ENCODE measurements at places on chromosomes 3 and 15.

GRCh38 chr15:25677719-25678499 lies 185.2 kb downstream of the ATP10A start:
- no peak for DNase-seq

DNA sequence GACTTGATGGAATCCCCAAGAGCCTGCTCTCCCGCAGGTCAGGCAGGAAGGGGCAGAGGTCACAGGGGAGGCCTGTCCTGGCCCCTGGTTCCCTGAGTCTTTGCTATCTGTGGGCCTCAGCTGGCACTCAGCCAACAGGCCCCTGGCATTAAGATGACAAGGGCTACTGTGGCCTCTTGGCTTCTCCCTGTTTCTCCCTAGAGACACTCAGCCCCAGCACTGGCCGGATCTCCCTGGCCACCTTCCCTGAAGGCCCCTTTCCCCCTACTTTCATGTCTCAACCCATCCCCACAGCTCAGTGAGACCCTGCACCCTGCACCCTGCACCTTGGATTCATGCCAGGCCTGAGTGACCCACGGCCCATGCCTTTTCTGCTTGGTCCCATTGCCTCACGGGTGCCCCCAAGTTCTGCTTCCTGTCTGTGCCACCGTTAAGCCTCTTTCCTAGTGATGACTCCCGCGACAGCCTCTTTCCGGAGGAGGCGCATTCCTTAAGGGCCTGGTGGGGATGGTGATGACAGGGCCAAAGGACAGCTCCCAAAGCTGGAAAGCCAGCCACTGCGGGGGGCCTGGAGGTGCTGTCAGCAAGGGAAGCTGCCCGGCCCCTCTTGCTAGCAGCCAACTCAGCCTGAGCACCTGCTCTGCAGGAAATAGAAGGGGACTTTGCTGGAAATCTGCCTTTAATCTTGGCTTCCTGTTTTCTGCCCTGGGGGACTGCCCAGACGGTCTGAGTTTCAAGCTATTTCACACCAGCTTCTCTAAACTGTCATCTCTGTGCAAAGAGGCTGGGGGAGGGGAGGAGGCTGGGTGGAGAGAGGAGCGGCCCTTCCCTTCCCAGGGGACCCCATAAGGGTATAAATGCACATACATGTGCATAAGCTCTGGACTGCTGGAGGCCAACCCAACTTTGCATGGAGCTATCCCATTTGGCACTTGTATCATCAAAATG lies 4.8 kb upstream of the CSK start:
- DNase-seq, result peak; percentile 61

- no peak for DNase-seq
Observed at GRCh38 chr15:101308604-101309435, 13.8 kb upstream of the SNRPA1 start.

- DNase-seq, result no peak
Observed at GRCh38 chr3:158728061-158728377, 4.2 kb downstream of the RARRES1 start.

DNA sequence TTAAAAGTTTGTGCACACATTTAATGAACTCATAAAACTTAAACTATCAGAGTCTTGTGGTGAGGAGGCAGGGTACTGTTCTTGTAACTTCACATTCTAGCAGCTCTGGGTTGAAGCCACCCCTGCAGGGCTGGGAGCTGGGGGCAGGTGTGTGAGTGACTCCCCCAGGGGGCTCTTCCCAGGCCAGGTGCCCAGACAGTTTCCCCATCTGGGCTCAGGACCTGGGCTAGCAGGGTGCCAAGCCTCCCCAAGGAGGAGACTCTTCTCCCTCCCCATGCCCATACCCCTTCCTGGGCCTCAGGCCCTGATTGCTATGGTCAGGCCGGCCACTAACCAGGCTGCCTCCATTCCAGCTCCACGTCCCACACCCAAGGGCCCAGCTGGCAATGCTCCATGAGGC lies 22.0 kb upstream of the CHCHD6 start:
- no peak for DNase-seq

DNA sequence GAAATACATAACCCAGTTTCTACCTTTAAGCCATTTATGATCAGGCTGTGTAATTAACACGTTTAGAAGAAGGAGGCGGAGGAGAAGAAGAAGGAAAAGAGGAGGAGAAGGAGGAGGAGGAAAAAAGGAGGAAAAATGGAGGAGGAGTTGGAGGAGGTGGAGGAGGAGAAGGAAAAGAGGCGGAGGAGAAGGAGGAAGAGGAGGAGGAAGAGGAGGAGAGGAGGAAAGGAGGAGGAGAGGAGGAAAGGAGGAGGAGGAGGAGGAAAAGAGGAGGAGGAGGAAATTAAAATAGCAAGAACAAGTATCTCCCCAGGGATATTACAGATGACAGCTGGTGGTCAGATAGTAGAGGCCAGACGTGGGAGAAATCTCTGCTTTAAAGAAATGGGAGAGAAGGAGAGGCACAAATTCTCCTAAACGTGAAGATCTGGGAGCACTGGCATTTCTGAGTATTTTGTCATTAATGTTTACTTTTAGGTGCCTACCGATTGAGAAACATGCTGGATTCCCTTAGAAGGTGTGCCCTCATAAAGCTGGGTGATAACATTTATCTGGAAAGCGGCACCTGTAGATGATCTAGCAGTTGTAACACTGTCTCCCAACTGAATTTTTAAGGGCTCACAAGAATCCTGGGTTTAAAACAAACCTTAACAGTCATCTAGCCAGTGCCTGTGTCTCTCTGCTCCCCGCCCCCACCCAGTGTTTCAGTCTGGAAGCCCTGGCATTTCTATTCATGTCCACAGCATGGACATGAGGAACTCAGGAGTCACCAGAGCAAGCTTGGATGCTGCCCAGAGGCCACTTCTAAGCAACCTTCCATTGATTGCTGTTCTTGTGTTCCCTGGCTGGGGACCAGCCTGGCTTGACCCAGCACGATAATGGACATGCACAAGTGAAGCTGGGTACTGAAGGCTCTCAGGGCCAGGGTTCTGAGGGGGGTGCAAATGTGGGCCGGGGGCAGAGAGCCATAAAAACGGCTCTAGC lies 75.2 kb downstream of the CHRNA7 start:
- DNase-seq, result no peak

GRCh38 chr3:100554373-100554676 lies 55.1 kb upstream of the ADGRG7 start:
- DNase-seq, result no peak

DNA sequence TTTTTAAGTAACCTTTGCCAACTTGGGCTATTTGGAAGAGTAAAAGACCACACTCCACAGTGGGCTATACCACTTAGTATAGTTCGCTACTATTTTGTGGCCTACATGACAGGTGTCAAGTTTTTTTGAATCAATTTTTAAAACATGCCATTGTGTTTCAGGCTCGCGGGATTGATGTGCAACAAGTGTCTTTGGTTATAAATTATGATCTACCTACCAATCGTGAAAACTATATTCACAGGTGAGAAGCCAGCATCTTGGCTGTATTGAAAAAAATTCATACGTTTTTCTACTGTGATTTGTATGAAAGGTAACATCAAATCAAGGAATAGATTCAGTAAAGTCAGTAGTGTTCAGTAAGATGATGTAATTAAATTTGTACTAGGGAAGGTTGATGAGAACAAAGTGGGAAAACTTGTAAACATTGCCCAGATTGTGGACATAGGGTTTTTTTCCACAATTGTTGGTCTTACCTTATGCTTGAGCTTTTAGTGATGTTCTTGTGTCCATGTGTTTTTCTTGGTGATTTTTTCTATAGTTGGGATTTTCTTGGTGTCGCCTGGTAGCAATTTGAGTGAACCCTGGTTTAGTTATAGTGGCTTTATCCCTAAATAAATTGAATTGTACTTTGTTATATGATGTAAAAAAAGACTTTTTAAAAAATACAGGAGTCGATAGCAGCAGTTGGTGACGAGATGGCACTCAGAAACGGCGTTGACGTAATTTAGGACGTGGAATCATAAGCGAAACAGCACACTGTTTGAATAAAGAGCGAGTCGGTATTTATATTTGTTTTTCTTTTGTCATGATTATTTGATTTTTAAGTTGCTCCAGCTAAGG lies 4.5 kb downstream of the EIF4A2 start:
- DNase-seq, result no peak

DNA sequence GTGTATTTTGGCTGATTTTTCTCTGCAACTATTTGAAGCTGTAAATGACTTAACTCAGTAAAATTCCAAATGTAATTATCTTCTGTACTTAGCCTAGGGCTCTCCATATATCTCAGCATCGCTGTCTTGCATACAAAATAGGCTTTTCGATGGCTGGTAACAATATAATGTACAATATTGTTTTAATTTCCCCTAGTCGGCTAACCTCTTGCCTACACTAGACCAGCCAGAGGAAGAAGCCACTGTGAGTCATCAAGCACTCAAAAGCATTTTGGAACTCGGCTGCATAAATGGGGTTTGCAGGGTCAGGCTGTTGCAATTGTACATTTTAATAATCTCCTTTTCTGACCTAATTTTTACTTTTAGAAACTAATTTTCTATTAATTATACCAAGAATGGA lies 583.8 kb downstream of the FOXP1 start:
- no peak for DNase-seq

DNA sequence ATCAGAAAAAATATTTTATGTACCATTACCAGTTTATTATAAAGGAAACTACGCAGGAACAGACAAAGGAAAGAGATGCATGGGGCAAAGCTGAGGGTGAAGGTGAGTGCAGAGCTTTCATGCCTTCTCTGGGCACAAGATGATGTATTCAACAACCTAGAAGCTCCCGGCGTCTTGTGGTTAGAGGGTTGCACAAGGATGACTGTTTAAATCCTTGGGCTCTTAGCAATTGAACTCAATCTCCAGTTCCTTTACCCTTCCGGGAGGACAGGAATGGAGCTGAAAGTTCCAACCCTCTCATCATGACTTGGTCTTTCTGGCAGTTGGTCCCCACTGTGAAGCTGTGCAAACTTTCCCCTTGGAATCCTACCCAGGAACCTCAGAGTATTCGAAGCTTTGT lies 542.0 kb downstream of the EPHA3 start:
- DNase-seq, result no peak

GRCh38 chr15:77578641-77579372 lies 53.9 kb downstream of the LINGO1 start:
- no peak for DNase-seq

DNA sequence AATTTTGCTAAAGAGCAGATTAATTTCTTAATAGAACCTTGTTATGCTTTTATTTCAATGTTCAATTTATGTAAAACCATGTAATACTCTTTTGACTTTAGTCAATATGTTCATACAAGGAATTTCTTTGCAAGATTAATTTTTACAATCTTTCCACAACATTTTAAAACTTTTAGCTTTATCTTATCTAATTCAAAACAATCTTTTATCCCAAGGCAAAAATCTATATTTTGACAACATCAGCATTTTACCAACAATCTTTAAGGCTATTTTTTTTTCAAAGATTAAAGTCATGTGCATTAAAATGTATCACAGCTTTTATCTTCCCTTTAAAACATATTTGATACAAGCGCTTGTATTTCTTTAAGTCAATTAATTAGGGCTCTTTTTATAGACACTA lies 914.7 kb downstream of the PLOD2 start:
- DNase-seq, result no peak

DNA sequence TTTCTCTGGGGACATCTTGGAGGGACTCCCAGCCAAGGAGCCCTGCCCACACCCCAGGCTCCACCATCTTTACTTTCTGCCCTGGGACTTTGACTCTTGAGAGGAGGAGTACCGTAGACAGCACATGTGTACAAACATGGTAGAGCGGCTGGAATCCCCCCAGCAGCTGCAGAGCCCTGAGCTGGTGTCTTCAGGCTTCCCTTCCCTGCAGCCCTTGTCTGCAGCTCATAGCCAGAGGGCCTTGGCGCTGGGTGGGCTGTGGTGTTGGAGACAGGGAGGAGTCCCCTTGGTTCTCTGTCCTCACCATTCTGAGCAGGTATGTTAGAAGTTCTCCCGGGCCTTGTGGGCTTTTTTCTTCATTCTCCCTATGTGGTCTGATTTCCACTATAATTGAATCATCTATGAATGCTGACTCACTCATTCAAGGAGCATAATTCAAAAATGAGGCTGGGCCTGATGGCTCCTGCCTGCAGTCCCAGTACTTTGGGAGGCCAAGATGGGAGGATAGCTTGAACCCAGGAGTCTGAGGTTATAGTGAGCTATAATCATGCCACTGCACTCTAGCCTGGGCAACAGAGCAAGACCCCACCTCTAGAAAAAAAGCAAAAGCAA lies 97.8 kb upstream of the MEF2A start:
- DNase-seq, result no peak

- DNase-seq, result peak; percentile 58
Observed at GRCh38 chr15:85580879-85581278, 200.5 kb downstream of the AKAP13 start.

- no peak for DNase-seq
Observed at GRCh38 chr3:47288966-47289910, 6.5 kb downstream of the KLHL18 start.

DNA sequence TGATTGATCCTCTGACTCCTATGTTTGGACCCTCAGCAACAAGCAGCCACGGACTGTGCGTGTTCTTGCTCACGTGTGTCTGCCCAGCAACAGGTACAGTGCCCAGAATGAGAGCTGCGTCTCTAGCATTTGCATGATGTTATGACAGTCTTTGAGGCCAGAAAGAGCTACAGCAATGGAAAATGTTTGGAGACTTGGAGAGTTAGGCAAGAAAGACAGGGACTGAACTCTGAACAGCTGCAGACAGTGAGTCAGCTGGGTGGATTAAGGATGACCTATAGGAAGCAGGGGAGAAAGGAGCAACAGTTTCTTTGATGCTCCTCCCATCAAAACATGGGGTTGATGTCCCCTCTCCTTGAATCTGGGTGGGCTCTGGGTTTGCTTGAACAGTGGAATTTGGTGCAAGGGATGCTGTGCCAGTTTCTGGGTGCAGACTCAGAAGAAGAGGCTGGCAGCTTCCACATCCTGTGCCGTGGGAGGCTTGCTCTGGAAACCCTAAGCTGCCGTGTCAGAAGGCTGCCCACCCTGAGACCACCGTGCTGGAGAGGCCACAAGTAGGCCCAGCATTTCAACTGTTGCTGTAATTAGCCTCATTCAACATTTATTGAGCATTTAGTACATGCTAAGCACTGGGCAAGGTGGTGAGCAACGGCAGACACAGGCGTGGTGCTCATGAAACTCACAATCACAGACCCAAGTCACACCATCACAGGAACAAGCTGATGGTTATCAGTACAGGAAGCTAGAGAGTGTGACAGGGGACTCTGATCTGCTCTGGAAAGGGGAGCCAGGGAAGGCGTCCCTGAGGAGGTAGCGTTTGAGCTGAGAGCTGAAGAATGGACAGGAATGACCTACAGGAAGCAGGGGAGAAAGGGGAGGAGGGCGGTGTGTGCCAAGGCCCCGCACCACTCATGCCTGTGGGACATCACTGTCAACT lies 21.7 kb downstream of the CCR9 start:
- DNase-seq, result no peak

- DNase-seq, result no peak
Observed at GRCh38 chr3:72591522-72592421, 256.5 kb downstream of the SHQ1 start.

- no peak for DNase-seq
Observed at GRCh38 chr3:5376761-5377160, 189.3 kb downstream of the EDEM1 start.

- peak; percentile 8 for DNase-seq
Observed at GRCh38 chr3:19945969-19946831, 697 bp upstream of the RAB5A start.
